Stimulated activated CD4-positive, alpha-beta T cell treated with anti-CD3 and anti-CD28 coated beads, Interleukin-1b, Interleukin-23, amount 100 ng/mL, for 48 hours (primary cell): ENCODE measurements at places on chromosomes 6 and 20.

- no peak for DNase-seq
Measured at GRCh38 chr6:72218125-72218524, 331.8 kb downstream of the RIMS1 start.

DNA sequence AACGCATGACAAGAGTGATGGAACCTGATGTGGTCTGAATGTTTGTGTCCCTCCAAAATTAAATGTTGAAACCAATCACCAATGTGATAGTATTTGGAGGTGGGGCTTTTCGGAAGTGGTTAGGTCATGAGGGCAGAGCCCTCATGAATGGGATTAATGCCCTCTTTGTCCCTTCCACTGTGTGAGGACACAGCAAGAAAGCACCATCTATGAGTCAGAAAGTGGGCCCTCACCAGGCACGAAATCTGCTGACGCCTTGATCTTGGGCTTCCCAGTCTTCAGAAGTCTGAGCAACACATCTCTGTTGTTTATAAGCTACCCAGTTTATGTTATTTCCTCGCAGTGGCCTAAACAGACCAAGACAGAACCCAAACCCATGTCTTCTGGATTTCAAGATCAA lies 244.0 kb upstream of the JAG1 start:
- DNase-seq = no peak

DNA sequence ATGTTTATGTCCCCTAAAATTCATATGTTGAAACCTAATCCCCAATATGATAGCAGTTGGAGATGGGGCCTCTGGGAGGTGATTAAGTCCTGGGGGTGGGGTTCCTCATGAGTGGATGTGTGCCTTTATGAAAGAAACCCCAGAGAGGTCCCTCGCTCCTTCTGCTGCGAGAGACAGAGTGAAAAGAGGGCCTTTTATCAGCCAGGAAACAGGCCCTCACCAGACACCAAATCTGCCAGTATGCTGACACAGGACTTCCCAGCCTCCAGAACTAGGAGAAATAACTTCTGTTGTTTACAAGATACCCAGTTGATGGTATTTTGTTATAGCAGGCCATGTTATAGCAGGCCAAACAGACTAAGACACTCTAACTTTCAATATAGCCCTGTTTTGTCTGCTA lies 100.9 kb upstream of the NFATC2 start:
- DNase-seq = no peak

DNA sequence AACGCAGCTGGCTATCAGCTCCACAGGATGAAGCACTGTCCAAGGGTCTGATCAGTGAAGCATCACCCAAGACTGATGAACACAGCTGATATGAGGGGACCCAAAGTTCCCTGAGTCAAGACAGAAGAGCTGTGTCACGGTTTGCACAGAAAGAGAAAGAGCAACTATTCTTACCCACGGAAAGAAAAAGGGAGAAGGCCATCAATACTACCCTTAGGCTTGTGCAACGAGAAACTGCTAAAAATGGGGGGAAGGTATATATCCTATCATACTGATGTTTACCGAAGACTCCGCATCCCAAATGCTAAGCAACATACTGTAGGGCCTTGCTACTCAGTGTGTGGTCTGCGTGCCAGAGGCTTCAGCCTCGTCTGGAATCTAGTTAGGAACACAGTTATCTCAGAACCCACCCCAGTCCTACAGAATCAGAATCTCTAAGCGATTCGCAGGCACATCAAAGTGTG lies 665 bp downstream of the FASTKD5 start:
- DNase-seq = no peak

DNA sequence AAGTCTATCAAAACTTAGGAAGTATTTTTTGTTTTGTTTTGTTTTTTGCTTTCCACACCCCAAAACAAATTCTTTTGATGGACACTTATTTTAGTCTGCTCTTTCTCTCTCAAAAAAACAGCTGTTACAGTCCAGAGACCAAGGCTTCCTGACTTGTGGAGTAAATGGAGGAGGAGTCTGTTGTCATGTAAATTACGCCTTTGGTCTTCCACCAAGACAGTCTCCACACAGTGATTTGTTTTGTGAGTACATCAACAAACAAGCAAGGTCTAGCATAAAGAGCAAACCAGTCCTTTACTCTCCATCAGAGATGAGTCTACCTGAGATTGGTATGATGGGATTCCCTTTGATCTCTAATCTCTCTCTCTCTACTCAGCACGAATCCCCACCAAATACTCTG lies 588.0 kb upstream of the ARID1B start:
- DNase-seq = no peak

DNA sequence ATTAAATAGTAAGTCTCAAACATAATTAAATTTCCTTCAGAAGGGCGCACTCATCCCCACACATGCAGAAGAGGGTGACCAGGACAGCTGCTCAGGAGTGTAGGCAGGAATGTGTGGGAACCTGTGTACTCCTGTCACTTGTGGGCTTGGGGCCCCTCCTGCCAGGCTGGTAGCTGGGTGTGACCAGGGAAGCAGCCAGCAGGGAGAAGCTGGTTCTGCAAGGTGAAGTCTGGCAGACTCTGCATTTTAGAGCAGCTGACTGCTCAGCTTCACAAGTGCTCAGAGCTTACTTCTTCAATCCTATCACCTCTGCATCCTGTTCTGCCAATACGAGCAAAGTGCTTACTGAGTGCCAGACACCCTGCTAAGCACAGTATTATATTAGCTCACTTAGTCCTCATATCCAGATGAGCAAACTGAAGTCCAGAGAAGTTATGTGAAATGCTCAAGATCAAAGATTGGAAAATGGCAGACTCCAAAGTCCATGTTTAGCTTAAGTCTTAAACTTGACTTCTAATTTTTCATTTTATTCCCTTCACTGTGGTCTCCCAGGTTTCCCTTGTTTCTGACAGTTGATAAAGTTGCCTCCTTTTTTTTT lies 27.9 kb downstream of the ELMO2 start:
- DNase-seq = no peak

- no peak for DNase-seq
Measured at GRCh38 chr20:14921513-14921912, 584.1 kb upstream of the FLRT3 start.

DNA sequence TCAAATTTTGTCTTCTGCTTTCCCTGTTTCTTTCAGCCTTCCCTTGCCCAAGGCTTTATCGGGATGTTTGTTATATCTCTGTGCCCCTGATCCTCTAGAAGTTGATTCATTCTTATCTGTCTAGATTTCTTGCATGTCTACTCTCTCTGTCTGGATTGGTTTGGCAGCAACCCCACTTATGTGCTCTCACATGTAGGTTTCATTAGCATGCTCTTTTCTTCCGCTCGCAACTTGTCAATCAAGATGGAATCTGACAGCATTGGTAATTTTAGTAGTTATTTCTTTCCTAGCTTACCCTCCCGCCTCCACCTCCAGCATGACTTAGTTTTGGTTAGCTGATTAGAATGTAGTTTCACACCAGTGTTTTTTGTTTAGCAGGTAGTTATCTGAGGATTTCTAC lies 39.3 kb downstream of the LRRC1 start:
- DNase-seq = no peak

GRCh38 chr6:74356391-74356790 lies 660.4 kb downstream of the CD109 start:
- no peak for DNase-seq

GRCh38 chr6:122012578-122012977 lies 386.9 kb upstream of the HSF2 start:
- no peak for DNase-seq

GRCh38 chr6:113662093-113662665 lies 195.0 kb upstream of the MARCKS start:
- DNase-seq = no peak

DNA sequence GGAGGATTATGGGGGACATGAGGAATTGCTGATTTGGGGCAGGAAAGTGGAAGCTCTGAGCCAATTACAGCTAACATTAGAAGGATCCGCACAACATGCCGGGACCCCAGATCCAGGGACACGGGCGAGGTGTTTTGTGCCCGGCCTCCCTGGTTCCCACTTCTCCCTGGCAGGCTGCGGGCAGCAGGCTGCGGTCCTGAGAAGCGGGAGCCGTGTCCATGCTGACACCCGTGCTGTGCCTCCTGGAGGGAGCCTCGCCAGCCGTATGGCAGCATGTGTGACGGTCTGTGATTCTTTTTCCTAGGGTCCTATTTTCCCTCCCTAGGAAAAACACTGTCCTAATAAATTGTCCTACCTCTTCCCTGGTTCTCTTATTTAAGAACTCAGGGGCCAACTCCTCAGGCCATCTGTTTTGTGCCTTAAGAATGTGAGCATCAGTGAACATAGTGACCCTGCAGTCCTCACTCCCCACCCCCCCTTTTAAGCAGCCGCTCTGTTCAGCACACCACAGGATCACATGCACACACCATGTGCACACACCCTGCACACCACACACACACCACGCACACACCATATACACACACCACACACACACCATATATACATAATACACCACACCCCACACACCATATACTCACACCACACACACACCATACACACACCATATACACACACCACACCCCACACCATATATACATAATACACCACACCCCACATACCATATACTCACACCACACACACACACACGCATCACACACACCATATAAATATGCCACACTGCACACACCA lies 49.9 kb downstream of the DACT2 start:
- DNase-seq = no peak

DNA sequence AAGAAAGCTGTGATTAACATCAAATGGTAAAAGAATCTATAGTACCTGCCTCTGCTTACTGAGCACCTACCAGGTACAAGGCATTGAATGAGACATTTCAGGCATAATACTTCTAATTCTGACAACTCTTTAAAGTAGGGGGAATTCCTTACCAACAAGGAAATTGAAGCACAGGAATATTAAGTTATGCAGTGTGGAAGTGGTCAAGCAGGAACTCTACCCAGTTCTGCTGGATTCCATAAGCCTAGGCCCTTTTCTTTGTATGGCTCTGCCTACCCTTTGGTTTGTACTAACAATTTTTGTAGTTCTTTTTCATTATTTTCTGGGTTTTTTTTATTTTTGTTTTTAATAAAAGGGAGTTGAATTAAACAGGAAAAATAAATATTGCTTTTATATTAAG lies 114.5 kb downstream of the MAP3K5 start:
- DNase-seq = no peak

DNA sequence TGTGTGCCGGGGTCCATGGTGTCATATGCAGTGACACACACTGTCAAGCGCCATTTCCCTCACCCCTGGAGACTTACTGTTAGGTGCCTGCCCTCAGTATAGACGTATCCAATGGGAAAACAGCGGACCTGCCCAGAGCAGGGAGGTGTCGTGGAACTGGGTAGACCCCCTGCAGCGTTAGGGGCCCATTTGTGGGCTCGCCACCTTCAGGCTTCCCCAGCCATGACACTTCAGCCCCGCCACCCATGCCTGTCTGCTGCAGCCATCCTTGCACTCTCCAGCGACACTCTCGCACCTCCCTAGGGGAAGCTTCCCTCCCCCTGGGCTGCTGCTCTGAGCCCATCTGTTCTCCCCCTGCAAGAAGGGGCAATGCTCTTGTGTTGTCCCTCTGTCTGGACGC lies 43.2 kb downstream of the STK35 start:
- DNase-seq = no peak

DNA sequence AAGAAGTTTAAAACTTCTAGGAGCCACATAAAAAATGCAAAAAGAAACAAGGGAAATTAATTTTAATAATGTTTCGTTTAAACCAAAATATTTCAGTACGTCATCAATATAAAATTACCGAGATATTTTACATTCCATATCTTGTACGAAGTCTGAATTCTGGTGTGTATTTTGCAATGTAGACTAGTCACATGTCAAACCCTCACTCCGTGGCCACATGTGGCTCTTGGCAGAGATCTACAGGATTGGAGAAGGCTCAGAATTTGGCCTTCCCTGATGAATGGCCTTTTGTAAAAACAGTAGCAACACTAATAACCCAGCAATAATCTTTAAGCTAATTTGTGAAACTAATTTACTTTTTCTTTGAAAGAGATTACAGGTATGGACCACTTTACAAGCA lies 217.1 kb downstream of the PRL start:
- no peak for DNase-seq

DNA sequence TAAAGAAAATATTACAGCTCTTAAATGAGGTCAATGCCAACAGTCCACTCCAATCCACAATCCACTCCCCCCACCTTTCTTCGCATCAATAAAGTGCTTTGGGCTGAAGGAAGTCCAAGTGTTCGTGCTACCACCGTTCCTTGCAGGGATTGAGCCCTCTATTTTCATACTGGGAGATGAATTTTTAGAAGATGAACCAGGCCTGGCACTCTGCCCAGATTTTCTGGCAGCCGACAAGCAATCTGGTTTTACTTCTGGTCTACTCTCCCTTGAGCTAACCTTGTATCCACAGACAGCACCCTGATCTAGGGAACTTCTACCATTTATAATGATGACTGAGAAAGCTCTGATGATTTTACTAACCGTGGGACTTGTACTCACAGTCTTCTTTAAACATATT lies 72.3 kb downstream of the BTBD9 start:
- DNase-seq = no peak

- DNase-seq = no peak
Measured at GRCh38 chr20:3174442-3175261, 1.3 kb upstream of the LZTS3 start.

GRCh38 chr20:37111926-37112455 lies 16.2 kb upstream of the RBL1 start:
- no peak for DNase-seq

DNA sequence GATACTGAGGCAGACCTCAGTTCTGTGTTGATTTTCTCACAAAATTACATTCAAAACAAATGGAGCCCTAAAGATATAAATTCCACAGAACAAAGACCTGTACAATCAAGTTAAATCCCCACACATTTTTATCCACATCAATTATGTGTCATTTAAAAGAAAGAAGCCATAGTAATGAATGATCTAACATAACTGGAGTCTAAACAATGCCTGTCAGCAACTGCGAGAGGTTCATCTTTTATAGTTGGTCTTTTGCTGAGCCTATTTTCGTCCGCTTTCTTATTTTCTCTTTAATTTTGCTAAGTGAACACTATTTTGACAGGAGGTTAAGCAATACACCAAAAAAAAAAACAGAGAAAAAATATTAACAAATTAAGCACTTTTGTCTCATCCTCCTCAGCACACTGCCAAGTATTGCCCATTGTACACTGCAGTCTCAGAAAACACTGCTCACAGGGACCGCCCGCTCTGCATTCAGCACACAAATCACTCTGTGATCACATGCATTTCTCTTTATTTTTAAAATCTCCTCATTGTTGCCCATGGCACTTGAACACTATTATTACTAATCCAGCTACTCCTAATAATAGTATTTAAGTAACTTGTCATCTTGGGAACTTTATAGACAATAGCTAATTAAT lies 140.8 kb downstream of the BTBD9 start:
- no peak for DNase-seq

DNA sequence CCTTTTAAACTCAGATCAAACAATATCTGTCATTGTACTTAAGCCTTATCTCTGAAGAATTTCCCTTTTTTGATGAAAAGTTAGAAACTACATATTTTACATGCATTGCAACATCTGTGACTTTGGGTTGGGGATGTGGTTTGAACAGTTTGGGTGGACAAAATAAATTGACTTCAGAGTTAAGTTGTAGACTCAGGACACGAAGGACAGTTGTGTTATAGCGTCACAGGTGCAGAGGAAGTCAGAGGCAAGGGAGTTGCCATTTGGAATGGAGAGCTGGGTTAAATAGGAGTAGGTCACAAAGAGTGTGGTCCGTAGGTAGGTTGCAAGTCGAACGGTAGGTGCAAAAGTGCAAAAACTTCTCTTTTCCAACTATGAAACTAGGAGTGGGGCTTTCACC lies 46.0 kb downstream of the ZFAND3 start:
- no peak for DNase-seq
